Suppressor macrophage treated with lipopolysaccharide for 4 hours (primary cell): ENCODE measurements at places on chromosomes 3 and 15.

DNA sequence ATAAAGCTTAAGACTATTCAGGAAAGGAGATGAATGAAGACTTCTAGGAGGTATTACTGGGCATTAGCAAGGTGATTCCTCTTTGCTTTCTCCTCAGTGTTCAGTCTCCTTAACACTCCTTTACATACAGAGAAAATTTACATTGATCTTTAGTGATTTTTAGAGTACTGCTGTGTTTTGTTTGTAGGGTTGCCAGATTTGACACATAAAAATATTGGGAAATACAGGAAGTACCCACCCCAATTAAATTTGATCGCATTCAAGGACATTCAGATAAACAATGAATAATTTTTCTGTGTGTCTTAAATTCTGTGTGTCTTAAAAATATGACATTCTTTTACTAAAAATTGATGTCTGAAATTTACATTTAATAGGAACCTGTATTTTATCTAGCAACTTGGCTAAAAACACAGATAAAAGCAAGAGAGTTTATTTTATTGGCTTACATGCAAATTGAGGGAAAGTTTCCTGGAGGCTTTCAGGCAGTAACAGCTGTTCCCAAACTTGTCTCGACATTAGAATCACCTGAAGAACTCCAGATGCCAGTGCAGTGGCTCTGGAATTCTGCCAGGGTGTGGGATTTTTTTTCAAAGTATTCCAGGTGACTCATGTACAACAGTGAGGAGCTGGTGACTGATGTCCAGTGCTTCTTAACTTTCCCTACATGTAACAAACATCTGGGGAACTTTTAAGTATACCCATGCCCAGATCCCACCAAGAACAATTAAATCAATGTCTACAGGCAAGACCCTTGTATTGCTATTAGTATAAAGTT is 23.4 kb upstream of the PLOD2 start:
- DNase-seq = no peak

DNA sequence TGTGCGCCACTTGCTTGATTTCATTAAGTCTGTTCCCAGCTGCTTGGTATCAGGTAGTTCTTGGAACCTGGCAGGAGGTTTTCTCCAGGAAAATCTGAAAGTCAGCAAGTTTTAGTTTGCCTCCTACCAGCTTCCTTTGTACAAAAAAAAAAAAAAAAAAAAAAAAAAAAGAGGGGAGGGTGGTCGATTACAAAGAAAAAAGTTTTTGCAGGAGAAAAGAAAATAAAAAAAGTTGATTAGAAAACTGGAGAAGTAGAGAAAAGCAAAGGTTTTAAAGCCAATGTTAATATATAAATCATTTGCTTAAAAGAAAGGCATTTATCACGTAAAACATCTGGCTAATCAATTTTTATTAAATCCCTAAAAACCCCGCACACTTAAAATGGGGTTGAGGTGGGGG is 5.9 kb downstream of the EPHA3 start:
- DNase-seq = no peak

DNA sequence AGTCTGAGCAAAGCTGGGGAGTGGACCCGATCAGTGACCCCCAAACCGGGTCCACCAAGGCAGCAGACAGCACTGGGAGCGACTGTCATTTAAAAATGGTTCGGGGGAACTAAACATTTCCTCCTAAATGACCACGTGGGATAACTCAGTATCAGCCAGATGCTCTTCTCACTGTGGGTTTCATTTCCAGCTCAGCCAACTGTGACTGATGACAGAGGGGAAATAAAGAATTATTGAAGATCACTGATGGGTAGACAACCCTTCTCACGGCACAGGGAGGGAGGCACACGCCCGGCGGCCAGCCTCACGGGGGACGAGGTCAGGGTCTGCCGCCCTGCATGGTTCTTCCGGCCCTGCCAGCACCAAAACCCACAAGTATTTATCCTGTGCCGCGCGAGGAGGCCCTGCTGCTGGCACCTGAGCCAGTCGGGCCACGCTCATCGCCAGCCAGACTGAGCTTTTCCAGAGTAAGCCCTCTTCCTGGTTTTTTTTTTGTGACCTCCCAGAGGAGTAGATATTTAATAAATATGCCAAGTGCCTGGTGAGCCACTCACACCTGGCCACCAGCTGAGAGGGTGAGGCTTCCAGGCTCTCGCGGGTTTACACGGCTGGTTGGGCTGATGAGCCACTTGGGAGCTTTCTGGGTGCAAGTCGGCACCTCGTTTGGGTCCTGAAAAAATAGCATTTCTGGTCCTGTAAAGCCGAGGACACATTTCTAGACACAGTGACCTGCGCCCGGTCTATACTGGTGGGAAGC is 6.2 kb downstream of the MELTF start:
- DNase-seq = peak; percentile 49

DNA sequence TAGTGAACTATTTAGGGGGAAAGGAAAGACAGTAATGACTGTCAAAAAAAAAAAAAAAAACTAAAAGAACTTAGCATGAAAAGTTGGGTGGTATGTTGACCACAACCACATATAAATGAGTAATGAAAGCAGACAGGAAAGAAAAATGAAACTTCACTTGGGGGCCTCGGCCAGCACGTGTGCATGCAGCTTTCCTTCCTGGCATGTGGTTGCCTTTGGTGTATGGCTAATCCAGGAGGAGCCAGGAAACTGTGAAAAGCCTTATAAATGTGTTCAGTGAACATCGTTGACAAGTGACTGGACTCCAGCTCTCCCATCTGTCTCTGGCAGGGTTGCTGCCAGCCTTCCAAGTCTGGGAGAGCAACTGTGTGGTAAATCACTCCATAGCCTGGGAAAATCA is 195.1 kb downstream of the DTWD1 start:
- DNase-seq = peak; percentile 12

GRCh38 chr15:48029642-48030041 is 91.1 kb upstream of the SLC24A5 start:
- DNase-seq = no peak

GRCh38 chr3:61350782-61351309 is 99.6 kb upstream of the FHIT start:
- no peak for DNase-seq

GRCh38 chr3:10581251-10581650 is 75.9 kb upstream of the ATP2B2 start:
- DNase-seq = no peak

GRCh38 chr15:58569455-58569854 is 137.7 kb downstream of the LIPC start:
- DNase-seq = no peak

GRCh38 chr3:172317481-172317880 is 130.8 kb downstream of the GHSR start:
- DNase-seq = no peak
